ENCODE measurements at places on chromosomes 6 and 20.

GRCh38 chr6:44264154-44265006 is 971 bp downstream of the NFKBIE start:
- no peak for DNase-seq

- DNase-seq: no peak
These were observed 221.3 kb downstream of the GRIK2 start for GRCh38 chr6:101614774-101615173.

DNA sequence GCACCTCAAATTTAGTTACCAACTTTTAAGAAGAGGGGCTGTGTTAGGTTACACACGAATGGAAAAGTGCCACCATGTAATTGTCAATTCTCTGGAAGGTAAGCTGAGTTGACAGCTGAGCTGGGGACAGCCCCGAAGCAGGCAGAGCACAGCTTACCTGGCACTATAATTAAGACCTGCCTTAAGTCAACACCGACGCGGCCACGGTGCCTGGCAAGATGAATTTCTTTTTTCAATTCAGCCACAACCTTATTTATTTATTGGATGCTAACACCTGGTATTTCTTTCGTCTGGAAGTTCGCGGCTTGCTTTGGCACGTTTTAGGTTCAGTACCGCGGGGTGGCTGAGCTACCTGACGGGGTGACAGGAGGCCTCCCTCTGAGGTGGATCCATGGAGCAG is 40.6 kb upstream of the NFATC2 start:
- no peak for DNase-seq

- DNase-seq: no peak
These were observed 45.5 kb upstream of the UST start for GRCh38 chr6:148701375-148701774.

DNA sequence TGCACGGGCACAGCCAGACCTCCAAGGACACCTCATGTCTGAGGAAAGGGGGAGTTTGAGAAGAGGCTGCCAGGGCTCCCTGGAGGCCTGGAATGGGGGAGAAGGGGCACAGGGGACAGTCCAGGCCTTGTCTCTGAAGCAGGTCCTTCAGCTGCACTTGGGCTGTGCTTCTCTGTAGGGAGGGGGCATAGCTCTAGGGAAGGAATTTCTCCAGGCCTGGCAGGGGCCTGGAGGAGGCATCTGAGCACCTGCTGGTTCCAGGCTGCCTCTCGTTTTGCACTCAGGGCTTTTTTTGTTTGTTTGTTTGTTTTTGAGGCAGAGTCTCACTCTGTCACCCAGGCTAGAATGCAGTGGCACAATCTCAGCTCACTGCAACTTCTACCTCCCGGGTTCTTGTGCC is 67.7 kb downstream of the BCAS4 start:
- no peak for DNase-seq

DNA sequence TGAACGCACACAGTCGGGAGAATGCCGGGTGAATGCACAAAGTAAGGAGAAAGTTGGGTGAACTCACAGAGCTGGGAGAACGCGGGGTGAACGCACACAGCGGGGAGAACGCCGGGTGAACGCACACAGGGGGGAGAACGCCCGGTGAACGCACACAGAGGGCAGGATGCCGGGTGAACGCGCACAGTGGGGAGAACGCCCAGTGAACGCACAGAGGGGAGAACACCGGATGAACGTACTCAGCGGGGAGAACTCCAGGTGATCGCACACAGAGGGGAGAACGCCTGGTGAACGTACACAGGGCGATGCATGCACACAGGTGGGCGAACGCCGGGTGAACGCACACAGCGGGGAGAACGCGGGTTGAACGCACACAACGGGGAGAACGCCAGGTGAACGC is 57.4 kb downstream of the RNASET2 start:
- DNase-seq: no peak

- DNase-seq: peak; percentile 39
These were observed 9.5 kb downstream of the DAAM2 start for GRCh38 chr6:39801456-39802251.

DNA sequence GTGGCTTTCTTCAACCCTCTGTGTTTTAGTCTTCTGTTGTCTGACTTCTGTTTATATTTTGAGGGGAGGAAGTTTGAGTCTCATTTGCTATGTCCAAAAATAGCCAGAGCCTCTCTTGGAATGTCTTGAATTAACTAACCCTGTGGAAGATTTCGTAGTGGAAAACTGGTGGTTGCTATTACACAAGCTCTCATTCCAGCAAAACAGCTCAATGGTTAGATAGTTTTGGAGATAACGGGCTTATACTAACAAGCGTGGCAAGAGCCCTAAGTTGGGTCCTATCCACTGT is 1.6 kb downstream of the CCN2 start:
- DNase-seq: no peak

DNA sequence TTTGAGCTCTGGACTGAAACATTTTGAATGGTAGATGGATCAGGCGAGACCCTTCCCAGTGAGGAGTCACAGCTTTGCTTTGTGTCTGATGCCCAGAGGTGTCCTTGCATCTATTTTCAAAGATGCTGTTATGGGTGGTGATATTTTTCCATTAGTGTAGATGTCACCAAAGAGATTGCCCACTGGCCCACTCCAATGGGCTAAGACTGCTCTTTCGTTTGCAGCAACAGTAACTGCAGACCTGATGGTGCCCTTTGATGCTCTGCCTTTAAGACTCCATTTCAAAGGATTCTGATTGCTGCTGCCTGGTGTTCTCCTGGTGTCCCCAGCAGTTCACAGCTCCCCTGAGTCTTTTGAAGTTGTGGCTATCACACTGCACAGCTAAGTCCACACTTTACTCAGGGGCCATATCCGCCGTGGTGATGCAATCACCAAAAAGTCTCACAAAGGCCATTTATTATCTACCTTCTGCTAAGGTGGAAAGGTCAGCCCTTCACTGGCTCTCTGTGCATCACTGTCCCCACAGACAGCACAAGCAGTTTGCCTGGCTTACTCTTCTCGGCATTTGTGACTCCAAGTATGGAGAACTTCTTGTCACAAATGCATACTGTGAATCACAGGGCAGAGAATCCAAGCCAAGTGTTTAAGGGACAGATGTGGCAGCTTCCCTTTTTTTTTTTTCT is 56.4 kb downstream of the NOX3 start:
- no peak for DNase-seq

- no peak for DNase-seq
These were observed 68.8 kb downstream of the UTRN start for GRCh38 chr6:144353871-144354314.

DNA sequence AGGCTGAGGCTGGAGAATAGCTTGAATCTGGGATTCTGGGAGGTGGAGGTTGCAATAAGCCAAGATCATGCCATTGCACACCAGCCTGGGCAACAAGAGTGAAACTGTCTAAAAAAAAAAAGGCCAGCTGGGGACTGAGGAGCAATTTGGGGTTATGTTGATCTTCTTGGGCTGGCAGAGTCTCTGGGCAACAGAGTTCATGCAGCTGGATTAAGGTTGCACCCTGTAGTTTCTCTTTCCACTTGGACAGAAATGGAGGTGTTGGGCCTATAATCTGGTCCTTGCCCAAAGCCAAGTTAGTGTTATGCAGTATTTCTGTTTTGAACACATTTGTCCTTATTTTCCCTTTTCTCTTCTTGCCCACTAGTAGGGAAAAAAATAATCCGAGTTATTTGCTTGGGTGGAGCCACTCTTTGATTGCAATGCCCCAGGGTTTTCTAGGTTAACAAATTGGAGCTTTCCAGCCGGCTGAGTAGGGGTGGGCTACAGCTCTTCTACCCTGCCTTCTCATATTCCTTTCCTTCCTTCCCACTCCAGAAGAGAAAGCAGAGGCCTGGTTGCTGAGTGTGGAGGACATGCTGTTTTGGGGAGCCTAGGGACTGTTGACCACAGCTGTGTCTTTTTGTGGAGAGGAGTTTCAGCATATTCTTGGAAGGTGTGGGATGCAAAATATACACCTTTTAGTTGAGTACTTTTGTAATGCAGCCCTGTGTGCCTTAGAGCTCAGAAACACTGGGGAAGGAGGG is 213.9 kb downstream of the SOX4 start:
- no peak for DNase-seq

- no peak for DNase-seq
These were observed 126.4 kb downstream of the CEP57L1 start for GRCh38 chr6:109221543-109222195.

- DNase-seq: no peak
These were observed 50.8 kb upstream of the SMLR1 start for GRCh38 chr6:130776287-130776925.

GRCh38 chr6:134065706-134066105 is 13.3 kb upstream of the SLC2A12 start:
- no peak for DNase-seq

DNA sequence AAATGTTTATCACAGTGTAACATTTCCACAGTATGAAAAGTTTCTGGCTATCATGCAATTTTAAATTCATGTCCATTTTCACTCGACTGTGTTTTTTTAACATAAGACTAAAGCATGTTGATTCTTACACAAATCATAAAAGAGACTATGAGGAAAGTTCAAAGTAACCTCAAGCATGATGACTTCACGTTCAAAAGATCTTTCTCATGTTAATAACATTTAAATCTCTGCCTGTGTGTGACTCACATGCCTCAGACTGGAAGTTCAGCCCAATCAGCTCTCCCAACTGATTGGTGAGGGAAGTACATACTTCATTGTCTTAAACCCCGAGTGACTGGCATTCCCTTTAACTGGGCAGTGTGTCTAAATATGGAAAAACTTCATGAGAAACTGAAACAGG is 37.4 kb downstream of the ATXN1 start:
- no peak for DNase-seq

Measured in ecto neural progenitor cell (in vitro differentiated cells).